Left lobe of liver (tissue), 2 donors: ENCODE measurements at places on chromosomes 11 and 22.

DNA sequence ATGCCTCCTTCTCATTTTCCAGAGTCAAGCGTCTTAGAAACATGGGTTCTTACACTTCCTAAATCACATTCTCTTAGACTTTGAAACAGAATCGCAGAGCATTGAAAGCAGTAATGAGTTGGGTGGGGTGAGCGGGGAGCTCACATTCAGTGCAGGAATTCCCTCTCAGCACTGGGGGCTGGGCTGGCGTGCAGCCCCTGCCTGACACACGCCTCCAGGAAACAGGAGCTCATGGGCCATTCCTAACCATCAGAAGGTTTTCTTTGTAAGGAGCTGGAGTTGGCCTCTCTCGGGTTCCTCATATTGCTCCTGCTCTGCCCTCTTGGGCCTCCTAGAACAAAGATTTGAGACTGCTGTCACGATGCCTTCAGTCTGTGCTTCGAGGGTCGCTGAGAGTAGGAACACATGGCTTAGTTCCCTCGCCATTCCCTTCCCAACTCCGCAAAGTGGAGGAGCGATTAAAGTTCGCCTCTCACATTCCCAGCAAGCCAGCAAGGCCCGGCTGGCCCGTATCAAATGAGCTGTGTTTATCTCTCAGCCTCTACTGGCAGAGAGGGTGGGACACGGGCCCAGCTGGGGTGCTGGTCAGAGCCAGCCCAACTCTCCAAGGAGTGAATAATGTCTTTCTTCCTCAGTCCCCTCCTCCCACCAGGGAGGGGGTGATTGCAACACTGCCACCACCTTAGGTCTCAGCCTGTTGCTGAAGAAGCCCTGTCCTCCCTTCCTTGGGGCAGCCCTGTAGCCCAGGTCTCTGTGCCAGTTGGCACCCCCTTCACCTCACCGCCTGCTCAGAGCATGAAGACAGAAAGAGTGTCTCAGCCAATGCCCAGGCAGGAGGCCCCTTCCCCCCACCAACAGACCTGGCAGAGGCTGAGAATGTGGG, 10.4 kb downstream of the CHRDL2 start:
- DNase-seq: no peak

DNA sequence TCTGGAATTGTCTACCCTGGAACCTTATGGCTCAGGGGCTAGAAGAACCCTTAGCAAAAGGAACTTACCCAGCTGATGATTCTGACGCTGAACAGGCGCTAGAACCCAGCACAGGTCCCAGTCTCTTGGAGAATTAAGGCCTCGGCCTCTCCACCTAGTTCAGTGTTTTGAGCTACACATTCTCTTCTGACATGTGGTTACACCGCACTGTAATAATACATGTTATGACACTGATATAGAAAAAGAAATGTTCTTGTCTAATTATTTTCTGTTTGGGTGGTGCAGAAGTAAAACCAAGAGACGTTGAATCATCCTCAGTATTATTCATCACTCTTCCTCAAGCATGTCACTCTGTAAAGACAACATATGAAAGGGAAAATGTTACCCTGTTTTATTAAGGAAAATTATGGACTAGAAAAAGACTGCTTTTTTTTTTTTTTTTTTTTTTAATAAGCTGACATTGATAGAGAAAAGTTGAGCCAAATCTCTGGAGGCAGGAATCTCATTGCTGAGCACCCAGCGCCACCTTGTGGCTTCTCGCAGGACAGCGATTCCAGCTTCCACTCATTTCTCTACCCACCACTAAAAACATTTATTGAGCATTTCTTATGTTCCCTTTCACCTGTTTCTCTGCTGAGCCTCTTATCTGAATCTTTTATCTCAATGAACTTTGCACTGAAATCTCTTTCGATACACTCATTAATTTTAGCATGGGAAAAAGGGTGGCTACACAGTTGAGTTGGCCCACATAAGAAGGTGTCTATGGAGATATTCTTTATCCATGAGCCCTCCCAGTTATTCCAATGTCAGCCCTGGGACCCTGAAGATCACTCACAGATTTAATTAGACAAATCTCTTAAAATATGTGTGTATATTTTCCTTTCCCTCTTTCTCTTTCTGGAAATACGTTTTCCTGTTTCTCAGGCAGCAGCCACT, 12.6 kb upstream of the APLNR start:
- peak; percentile 65 for DNase-seq

DNA sequence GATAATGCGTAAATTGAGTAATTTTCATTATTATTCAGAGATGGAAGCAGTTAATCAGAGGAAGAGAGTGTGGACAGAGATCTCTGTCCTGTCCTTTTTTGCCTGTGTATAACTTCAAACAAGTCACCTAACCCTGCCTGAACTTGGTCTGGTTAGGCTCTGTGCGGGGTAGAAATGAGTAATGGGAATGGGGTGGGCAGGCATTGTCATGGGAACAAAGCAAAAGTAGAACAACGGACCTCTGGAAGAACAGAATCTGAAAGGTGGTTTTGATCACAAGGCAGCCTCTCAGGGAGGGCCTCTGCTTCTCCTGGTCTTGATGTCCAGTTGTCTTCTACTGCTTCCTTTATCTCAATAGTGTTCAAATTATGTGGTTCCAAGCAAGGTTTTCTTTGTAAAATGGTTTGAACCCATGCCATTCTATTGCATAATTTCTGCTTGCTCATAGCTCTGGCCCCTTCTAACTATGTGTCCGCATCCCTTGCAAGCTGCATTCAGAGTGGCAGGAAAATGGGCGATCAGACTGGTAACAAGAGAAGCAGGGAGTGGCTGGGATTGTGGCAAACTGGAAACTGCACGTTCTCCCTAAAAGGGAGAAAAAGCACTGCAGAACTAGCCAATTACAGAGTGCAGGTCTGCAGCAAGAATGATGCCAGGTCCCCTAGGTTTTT, 76.1 kb downstream of the PRR5L start:
- DNase-seq: no peak

DNA sequence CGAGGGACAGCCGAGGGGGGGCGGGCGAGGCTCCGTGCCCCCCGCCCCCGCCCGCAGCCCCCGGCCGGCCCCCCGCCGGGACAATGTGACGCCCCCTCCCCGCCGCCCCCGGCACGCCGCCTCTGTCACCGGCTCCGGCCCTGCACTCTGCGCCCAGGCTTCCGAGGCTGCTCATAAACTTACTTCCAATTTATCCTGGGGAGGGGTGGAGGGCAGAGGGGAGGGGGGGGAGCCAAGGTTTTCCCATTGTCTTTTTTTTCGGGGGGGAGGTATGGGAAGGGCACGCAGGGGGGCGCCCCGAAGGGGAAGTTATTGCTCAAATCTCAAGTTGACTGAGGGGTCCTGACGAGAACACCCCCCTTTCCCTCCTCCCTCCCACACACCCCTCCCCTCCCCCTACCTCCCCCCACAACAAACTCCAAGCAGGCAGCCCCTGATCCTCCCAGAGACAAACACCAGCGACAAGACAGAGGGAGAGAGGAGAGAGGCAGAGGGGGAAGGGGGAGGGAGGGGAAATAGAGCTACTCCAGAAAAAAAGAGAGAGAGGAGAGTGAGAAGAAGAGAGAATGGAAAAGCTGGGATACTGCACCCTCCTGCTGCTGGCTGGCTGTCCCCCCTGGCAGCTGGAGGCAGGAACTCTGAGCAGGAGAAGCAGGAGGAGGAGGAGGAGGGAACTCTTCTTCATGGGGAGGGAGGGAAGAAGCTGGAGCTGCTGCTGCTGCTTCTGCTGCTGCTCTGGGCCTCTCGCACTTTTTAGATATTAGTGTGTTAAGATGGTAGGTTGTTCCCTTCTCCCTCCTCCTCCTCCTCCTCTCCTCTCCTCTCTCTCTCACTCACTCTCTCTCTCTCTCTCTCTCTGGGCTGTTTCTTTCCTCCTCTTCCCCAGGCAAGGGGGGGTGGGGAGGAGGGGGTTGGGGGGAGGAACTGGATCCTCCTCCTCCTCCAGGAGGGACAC, 631 bp downstream of the PHF21A start:
- DNase-seq: peak; percentile 59

GRCh38 chr11:9693801-9694553, 30.1 kb downstream of the SWAP70 start:
- no peak for DNase-seq

DNA sequence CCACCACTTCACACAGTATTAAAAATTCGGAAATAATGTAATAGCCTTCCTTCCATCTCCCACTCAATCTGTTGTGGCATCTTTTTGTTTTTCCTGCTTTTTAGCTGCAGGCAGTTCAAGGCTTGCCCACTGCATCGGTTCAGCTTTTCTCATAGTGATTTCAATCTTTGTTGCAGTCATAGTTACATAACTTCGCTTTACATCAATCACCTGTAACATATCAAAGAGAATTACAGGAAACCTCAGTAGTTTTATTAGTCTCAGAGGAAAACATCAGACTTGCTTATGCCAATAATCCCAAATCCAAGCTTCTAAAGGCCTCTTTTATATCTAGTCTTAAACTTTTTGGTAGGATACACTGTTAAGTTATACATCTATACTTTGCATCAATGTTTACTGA, 20.5 kb downstream of the CHORDC1 start:
- no peak for DNase-seq

GRCh38 chr11:32081129-32081641, 9.7 kb upstream of the RCN1 start:
- DNase-seq: no peak

DNA sequence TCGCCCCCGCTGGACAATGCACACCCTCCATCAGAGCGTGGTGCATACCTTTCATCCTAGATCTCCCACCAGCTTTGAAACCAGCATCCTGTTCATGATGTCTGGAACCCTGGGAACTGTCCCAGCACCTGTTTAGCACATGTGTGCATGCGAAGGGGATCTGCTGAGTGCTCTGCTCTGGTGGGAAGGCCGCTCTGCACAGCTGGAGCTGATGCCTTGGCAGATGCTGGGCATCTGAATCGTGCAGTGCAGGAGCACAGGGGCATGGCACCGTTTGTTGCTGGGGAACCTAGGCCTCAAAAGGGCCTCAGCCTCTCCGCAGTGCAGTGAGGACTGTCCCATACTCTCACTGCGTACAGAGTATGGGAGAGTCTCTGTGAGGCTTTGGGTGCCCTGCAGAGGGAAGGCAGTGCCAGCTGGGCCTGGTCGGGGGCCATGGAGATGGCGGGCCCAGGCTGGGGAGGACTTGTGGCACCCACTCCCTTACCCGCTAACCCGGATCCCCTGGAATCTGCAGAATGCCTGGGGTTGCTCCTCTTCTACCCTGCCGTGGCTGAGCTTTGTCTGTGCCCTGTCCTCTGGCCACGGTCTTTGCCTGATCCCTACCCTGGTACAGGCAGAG, 72.9 kb upstream of the ATXN10 start:
- DNase-seq: no peak

GRCh38 chr11:33701302-33702230, 940 bp upstream of the C11orf91 start:
- no peak for DNase-seq

DNA sequence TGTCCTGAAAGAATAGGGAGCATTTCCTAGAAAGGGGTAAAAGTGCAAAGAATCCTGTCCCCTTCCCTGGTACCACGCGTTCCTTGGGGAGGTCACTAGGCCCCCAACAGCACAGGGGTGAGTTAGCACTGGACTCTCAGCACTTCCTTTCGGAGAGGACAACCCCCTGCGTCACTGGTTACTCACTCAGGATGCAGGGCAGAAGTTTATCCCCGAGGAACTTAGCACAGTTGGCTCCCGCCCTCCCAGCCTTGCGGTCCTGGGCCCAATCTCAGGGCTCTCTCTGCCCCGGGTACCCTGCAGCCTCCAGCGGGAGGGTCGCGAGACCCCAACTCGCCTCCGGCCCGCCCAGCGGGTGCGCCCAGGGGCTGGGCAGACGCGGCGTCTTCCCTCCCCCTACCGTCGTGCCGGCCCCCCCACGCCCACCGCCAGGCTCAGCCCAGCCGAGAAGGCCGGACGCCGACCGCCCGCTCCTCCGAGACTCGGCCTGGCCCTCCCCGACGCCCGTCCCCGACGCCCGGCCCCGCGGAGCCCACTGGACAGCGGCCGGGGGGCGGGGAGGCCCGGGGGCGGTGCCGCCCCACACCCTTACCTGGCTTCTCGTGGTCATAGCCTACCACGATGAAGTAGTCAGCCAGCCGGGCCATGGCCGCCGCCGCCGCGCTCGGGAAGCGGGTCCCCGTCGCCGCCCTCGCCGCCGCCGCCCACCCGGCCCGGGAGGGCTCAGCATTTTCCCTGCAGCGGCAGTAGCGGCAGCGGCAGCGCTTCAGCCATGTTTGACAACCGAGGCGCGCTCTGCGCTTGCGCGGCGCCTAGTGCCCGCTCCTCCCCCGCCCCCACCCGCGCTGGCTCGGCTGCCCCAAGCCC, at the start of gene SBF2:
Gene SBF2, minus strand, starts transcription at position 797 of the 867 bp plus-strand sequence. Its CDS starts 150 bp downstream, at position 647.
- peak; percentile 88 for DNase-seq

DNA sequence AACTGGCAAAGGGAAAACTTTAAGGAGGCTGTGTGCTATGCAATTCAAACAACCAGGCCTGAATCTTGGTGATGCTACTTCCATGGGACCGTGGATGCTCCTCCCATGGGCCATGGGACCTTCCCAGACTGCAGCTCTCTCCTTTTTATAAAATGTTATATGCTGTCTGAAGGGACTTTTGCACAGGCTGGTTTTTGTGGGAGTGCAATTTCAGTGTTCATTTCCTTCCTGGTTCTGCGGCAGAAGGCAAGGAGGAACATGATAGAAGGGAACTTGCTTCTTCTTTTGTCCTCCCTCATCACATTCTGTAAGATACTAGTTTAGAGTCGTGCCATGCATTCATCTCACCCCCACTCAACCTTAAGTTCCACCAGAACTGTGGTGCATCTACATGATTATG, 68.9 kb downstream of the C11orf58 start:
- DNase-seq: no peak

DNA sequence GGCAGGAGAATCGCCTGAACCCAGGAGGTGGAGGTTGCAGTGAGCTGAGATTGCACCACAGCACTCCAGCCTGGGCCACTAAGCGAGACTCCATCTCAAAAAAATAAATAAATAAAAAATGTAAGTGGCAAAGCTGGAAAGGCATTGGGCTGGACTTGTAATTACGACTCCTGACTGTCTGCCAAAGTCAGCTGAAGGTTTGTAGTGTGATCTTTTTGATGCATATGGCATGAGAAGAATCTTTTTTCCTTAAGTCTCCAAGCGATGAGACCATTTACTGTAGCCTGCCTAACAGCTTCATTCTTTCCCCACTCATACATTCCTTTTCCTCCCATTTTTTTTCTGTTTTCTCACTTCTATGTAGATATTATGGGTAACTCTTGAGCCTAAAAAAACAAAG, 24.8 kb downstream of the CTNND1 start:
- no peak for DNase-seq

DNA sequence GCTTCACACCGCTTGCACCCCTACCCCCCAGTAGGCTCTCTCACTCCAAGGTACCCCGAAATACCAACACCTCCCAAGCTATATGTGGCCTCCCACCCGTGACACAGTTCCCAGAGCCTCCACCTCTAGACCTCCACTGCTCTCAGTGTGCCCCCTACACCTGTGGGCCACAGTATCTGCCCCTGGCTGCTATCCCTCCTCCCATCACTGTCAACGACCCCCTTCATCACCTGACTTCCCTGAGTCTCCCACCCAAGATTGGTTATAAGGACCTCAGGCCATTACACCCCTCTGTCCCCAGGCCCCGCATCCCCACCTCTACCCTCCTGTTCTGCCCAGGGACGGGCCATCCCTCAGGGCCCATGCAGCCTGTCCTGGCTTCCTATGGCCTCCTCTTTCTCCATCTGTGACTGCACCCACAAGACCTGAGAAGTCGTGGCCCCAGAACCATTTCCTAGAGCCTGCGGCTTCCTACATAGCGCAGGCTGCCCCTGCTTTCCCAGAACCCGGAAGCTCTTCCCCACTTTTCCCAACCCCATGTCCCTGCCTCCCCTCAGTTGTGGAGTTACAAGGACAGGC, 734 bp downstream of the ACR start:
- no peak for DNase-seq

- DNase-seq: no peak
Measured at GRCh38 chr11:120125024-120125423, 12.9 kb downstream of the TRIM29 start.

GRCh38 chr11:119622454-119623143, 106.4 kb downstream of the NECTIN1 start:
- no peak for DNase-seq
